ENCODE measurements at places on chromosomes 6 and 20. TPM values are rescaled to one million over a fixed set of nuclear protein-coding genes. Genes with fewer than 3 reads are reported as not detected.

Gene OR2H2
- total RNA-seq: not detected

Gene LAMA2
- total RNA-seq: 1.8 TPM

Gene NCR2
- total RNA-seq: not detected

Gene FARS2
- 47.8 TPM for total RNA-seq

Gene SLC35F1
- not detected for total RNA-seq

DNA sequence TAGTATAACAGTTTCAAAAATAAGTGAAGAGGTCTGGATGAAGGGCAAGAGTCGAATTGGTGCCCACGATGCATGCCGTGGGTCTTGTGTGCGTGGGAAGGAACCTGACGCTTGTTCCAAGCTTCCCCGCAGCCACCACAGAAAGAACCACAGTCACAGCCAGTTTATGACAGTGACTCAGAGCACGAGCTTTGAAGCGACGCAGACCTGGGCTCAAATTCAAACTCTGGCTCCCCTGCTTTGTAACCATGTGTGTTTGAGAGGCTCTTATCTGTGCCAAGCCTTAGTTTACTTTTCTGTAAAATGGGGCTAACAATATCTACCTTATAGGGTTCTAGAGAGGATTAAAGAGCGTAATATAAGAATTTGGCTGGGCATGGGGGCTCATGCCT is 65.5 kb downstream of the SYNJ2 start:
- no peak for DNase-seq

DNA sequence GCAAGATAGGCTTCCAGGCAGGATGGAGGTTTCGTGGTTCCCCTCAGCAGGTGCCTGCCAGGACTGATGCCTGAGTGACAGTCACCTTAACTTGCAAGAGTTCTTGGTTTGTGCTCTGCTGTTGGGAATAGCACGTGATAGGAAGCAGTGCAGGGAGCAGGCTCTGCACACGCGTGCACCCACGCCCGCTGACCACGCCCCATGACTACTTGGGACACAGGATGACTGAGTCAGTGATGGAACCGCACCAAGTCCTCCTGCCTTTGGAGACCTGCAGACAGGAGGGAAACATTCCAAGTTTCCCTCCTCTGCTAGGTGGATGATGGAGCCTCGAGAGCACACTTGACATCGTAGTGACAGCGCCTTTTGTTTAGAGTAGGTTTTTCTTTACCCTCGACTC is 164.2 kb downstream of the DTNBP1 start:
- no peak for DNase-seq

GRCh38 chr6:24802271-24803059 is 3.7 kb upstream of the ARMH2 start:
- no peak for DNase-seq

DNA sequence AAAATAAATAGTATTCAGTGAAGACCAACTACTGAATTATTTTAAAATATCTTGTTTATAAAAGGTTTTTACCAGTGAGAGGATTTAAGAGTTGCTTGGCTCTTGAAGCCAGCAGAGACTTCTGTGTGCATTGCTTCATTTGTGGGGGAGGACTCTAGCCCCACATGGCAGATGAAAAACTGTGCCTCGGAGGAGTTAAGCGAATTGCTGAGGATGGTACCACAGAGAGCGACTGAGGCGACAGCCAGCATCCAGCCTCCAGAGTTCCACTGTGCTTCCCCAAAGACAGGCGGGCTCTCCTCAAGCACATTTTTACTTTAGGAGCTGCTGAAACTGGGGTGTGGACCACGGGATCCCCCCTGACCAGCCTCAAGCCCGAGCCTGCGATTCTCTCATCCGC is 80.7 kb downstream of the THBS2 start:
- no peak for DNase-seq

DNA sequence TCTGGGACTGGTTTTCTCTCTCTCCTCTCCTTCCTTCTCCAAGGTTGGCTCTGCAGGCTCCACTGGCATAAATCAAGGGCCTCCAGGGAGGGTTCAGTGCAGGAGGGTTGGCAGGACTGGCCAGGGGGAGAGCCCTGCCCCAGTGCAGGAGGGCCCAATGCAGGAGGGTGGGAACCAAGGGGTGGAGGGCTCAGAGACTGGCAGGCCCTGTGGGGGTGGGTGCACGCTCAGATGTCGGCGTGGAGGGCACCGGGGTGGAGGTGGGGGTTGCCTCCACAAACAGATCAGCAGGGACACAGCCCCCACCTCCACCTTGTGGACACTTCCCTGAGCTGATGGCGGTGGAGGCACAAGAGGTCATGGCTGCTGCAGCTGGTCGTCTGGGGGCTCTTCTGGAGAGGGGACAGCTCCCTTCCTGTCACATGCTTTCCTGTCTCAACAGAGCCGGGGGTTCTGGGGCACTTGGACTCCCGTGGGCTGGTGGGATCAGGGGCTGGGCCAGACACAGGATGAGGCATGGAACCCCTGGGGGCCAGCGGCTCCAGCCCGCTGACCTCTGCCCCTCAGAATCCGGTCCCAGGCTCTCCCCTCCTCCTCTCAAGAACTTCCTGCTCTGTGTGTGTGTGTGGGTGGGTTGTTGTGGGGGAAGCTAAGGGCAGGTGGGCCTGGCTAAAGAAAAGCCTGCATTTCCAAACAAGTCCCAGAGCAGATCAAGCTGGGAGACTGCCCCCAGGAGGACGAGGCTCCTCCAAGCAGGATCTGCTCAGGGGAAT is 2.7 kb upstream of the ABHD16B start:
- DNase-seq: peak; percentile 30

DNA sequence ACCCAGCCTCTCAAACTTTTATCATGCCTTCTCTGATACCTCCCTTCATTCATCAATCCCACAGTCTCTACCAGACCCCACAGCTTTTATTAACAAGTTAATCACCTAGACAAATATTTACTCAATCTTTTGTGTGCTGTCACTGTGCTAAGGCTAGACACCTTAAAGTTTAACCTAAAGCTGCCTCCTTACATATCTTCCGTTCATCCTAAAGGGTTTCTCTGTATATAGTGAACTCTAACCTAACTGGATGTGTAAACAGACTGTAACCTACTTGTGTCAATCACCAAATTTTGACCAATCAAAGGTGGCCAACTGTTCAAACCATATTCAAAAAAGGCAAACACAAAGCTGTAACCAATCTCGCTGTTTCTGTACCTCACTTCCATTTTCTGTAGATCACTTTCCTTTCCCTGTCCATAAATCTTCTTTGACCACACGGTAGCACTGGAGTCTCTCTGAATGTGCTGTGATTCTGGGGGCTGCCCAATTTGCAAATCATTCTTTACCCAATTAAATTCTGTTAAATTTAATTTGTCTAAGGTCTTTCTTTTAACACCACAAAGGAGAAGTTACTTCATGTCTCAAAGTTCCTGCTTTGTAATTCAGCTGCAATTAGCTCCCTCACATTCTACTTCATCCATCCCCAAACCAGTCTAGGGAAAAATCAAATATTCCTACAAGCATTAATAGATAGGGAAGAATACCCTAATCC is 72.5 kb downstream of the ARHGAP18 start:
- DNase-seq: no peak

DNA sequence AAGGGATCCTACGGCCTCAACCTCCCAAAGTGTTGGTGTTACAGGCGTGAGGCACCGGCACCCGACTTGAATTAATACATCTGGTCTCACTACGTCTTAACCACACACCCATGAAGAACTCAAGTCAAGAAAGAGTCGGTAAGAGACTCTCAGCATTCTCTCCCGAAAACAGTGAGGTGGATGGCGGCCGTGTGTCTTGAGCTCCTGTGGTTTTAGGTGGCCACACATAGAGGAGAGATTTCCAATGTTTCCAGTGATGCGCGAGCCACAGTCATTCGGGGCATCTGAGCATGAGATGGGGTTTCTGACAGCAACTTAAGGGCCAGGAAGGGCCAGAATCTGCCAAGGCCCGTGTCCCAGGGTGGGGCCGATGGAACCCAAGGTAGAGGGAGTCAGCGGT is 766.4 kb upstream of the DEFB115 start:
- no peak for DNase-seq

DNA sequence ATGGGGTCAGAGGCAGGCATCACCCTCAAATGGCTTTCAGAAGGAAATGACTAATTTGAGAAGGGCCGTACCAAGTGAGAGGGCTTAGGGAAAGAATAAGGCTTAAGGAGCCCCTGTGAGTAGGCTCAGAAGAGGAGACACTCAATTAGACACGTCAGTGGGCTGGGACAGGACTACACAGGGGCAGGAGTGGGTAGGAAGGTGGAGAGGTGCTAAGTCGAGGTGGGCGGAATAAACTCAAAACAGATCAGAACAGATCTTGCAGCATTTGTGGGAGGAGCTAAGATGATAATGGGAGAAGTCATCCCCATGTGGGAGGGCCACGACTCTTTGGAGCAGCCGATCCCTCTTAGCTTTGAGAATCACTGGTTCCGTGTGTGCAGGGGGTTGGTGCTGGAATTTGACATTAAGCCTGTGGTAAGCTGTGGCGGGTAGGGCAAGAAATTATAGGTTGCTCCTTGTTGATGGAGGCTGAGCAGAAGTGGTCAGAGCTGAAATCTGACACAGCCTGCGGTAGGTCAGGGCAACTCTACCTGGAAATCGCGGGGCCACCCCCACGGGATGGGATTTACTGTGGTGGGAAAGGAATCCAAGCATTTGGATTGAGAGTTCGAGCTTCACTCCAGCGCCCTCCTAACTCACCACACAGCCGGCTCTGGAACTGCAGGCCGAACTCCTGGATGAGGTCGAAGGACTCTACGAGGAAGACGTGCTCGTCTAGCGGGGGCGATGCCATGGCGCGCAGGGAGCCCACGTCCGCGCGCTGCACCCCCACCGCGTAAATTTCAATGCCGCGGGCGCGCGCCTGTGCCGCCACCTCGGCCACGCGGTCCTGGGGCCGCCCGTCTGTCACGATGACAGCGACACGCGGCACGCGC is 2.8 kb upstream of the RBPJL start:
- DNase-seq: no peak

GRCh38 chr6:159961528-159961927 is 7.4 kb upstream of the IGF2R start:
- no peak for DNase-seq

DNA sequence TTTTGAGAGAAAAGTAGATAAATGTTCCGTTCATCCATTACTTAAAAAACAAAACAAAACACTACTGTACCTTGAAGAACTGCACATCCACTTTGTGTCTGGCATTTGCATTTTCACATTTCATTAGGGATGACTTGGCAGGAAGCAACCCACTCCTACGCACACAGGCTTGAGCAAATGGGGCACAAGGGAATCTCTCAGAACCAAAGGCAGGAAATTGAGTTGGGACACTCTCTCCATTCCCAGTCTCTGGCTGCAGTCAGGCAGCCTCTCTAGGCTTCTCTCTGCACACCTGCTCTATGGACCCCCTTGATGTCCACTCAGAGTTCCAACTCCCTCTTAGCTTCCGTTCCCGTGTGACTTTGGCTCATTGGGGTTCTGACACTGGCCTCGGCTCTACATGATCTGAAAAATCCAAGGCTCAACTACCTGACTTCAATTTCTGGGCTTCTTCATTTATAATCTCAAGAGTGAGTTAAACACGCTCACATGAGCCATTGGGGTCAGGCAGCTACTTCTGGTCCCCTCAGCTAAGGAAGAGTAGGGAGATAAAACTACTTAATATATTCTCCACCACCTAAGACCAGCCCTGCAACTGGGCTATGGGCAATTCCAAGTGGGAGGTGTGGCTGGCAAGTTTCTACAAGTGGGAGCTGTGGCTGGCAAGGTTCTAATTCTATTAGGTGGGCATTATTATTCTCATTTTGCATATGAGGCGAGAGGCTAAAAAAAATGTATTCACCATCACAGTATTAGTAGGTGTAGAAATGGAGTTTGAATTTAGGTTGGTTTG is 251.9 kb downstream of the SOD2 start:
- DNase-seq: no peak

DNA sequence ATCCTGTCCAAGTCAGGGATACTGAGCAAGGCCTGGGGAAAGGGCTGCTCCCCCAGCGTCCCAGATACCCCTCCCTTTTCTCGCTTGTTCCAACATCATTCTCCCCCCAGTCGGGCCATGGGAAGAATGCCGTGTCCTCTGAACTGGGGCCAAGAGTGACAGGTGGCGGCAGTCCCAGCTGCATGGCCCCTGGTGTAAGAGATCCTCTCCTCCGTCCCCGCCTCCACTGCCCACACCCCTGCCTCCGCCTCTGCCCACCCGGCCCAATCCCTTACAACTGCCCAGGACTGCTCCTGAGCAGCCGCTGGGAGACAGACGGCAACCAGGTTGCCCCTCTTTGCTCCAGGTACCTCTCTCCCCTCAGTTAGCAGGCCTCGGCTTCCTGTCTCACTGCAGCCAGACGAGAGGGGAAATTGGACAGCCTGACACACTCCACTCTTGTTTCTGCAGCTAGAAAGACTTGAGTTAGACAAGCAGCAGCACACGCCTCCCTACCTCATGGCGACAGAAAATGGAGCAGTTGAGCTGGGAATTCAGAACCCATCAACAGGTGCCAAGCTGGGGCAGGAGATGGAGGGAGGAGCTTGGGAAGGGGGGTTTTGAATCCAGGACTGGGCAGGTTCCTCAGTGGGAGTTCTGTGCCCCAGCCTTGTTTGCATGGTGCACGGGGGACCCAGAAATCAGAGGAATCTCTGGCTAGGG is at the start of gene MYLK2:
Gene MYLK2, plus strand, starts transcription at position 274 of the 702 bp plus-strand sequence. Its CDS starts 225 bp downstream, at position 499.
- DNase-seq: no peak

DNA sequence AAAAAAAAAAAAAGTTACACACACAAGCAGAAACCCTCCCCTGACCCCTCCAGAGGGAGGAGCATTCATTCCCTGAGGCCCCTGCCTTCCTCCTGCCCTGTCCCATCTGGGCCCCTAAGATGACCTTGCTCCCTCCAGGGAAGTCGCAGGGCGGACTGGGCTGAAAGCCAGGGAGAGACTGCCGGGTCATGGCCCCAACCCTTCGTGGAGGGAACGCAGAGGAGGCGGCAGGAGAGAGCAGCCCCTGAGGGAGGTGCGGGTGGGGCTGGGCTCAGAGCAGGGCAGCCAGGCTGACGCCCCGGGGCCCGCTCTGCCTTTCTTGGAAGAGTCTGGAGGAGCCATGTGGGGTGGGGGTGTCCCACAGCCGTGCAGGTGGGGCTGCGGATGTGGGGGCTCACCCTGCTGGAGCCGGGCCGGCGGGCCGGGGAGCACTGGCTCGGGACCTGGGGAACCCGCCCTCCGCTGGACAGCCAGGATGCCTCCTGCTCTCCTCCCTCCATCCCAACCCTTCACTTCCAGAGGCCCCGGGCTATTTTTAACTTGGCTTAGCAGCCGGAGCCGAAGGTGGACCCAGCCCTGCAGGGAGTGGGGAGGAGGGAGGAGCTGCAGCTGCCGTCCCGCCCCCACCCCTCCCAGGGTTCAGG is 15.0 kb upstream of the ABHD16B start:
- no peak for DNase-seq

Measured in pulmonary artery endothelial cell (primary cell).